GM03348 (cell line): ENCODE measurements at places on chromosomes 2 and 18.

GRCh38 chr18:40841467-40841866 is 1113.6 kb upstream of the PIK3C3 start:
- DNase-seq: peak; percentile 2

DNA sequence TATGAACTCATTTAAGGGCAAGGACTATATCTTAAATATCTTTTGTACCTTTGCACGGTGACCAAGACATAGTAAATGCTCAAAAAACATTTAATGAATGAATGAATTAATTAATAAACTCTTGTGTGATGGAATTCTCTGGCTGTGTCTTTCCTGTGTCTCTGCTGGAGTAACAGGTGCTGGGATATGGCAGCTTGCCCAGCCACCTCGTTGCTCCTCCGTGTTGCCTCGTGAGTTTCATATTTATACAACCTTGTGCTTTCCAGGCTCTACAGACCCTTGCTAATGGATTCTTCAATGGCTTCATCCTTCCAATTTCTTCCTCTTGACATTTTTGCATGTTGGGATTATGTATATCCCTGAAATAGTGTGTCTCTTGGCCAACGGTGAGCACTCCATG is 30.4 kb downstream of the CTAGE1 start:
- DNase-seq: no peak

DNA sequence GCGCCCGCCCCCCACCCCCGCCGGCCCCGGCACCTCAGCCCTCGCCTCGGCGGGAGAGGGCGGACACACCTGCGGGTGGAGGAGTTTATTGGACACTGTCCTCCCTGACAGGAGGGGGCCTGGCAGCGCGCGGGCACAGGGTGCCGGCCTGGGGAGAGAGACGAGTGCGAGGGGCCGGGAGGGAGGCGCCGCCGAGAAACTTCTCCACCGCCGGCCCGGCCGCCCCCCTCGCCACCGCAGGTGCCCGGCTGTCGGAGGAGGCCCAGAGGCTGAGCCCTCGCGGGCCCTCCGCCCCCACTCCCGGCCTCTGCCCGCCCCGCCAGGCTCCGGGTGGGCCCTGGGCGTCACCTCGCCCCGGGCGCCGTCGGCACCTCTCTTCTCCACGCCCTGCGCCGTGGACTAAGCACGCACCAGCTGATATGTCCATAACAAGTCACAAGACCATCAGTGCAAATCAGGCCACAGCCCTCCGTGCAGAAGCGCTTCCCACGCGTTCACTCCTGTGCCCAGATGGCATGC is 311.3 kb downstream of the CELF4 start:
- no peak for DNase-seq

GRCh38 chr2:37583402-37583801 is 88.0 kb downstream of the CDC42EP3 start:
- no peak for DNase-seq

DNA sequence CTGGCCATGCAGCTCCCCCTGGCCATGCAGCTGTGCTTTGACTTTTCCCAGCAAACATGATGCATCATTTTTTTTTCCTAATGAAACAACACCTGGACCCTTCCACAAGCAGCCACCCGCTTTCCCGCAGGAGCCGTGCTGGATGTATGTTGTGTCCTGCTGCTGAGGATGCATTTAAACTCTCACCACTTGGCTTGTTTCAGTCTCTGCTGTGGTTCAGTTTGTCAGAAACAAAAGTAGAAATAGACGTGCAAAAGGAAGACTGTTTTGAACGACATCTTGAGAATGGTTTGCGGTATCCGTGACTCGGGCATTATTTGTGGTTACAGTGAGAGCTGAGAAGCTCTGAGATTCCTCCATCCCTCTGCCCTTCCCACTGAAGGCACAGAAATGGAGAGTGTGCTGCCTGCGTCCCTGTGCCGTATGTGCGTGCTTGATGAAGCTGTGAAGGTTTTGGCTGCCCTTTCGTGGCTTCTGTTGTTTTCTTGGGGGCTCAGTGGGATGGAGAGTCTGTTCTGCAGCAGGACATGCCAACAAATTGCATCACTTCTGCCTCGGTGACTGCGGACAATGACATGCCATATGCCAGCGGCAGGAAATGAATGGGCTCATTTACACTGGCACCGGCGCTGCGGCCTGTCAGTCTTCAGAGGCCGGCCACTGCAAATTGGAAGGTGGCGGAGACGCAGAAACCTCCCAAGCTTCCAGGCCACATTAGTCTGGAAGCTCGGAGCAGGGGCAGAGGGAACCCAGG is 417.7 kb upstream of the SALL3 start:
- no peak for DNase-seq

DNA sequence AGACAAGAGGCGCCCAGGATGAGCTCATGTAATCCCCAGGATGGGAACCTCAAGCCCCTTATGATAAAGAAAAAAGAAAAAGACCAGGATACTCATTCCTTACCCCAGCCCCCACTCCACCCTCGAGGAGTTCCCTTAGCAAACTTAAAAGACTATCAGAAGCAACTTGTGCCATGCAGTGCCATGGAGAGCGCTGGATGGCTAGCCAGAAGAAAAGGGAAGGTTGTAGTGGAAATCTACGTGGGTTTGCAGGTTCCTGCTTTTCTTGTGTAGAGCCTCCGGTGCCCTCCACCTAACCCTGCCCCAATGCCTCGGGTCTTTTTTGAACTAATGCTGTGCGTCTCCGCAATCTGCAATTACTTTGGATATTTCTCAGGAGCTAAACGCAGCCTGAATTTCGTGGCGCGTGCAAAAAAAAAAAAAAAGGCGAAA is 16.2 kb upstream of the BCL11A start:
- no peak for DNase-seq

GRCh38 chr2:39902103-39902502 is 123.0 kb upstream of the THUMPD2 start:
- DNase-seq: peak; percentile 40

DNA sequence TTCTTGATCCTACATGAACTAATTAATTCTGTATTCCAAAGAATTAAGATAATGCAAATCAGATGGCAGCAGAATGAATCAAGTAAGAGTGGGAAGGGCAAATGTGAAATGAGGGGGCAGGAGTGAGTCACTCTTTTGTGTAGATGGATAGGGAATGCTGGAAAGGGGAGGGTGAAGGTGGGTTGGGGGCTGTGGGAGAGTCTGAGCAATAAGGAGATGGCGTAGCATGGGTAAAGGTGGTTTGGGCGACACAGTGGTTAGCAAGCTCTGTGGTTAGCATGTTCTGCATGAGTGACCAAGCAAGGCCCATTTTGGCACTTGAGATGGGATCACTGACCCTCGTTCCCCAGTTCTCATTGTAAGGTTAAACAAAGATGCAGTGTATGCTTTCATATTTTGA is 20.4 kb downstream of the GPD2 start:
- DNase-seq: no peak

- no peak for DNase-seq
Observed at GRCh38 chr2:202039278-202040078, 5.8 kb downstream of the FZD7 start.
